Hepatic stellate cell (primary cell): ENCODE measurements at places on chromosomes 3 and 15.

DNA sequence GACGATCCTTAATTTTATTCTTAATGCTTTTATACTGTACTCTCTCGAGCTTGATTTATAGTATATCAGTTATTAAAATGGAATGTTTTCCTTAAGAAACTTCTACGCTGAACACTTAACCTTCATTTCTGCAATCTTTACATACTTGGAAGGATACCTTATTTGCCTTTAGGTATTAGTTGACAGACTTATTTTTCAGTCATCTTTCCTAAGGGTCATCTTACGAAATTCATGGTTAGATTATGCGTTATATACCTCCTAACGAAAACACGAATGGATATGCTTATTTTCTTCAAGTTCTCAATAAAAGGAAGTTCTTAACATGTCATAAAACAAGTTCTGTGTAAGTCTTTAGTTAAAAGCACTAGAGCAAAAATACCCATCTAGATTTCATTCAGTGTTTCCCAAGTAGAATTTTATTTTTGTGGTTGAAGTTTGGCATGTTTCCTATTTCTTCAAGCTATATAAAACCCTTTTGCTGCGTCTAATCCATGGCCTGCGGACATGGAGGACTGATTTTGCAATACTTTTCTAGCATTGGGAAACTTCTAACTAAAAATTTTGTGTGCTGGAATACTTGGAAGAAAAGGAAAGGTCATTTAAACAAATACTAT is 231.3 kb downstream of the TP63 start:
- no peak for DNase-seq

DNA sequence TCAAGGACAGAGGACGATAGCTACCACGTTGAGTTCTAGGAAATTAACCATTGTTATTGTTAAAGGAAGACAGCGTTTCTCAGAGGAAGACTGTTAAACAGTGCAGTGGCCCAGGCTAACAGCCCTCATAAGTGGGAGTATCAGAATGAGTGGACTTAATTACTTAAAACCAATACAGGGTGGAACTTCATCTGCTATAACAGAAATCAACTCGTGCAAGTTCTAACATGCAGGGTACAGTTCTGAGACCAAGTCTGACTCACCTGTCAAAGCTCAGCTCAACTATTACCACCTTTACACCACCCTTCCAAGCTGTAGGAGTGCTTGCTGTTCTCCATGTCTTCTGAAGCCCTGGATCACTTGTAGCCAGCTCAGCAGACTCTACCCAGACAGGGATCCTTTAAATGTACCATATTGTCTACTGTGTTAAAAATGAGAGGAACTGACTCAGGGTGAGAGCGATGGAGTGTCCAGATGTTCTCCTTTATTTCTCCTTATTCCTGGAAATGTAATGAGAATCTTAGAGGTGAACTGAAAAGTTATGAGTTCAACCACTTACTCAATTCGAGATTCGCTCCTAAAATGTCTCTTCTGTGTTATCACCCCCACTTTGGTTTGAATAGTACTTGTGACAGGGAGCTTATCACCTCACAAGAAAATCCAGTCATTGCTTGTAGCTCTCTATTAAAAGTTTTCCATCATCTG is 26.5 kb downstream of the CD86 start:
- DNase-seq: no peak

GRCh38 chr3:23103764-23104163 is 99.4 kb upstream of the UBE2E2 start:
- no peak for DNase-seq

- DNase-seq: peak; percentile 65
Measured at GRCh38 chr3:170572665-170573253, 13.1 kb downstream of the SLC7A14 start.

DNA sequence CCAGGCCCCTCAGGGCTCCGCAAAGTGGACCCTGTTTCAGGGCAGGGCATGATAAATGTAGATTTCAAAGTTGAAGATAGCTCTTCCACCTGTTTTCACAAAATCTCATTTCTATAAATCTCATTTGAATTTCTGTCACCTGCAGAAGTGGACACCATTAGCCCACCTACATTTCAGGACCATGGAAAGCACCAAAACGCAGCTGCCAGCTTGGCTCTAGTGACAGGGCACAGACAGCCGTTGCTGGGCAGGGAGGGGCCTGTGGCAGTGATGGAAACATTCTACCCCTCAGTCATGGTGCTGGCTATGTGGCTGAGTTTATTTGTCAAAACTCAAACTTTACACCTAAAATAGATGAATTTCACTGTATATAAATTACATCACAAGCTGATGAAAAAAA is 40.4 kb downstream of the PRR23E start:
- DNase-seq: no peak

- DNase-seq: no peak
Measured at GRCh38 chr15:38551720-38552648, 12.6 kb downstream of the RASGRP1 start.
